ENCODE measurements at places on chromosomes 7 and 10.

DNA sequence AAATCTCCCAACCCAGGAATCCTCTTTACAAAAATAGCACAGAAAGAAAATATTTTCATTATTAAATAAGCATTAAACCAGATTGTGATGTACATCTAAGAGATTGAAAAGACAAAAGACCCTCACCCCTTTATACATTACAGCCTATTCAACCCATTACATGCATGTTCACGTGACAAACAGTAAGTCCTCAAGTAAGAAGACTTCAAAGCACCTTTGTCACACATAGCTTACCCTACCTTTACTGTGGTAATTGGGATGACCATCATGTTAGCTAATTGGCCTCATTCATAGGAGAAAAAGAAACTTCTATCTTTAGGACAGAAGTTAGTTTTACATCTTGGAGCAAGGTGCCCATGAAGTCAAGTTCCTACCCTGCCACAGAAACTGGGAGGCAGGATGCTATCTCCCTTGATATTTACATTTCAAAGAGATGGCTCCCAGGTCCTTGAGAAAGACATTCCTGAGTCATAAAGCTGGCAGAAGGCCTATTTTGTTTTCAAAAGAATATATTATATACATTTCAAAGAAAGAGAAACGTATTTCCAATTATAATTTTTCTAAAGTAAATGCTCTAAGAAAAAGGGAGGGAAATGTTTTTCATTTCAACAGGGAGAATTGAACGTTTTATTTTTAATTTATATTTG lies 48.1 kb downstream of the GNAI1 start:
- no peak for DNase-seq

DNA sequence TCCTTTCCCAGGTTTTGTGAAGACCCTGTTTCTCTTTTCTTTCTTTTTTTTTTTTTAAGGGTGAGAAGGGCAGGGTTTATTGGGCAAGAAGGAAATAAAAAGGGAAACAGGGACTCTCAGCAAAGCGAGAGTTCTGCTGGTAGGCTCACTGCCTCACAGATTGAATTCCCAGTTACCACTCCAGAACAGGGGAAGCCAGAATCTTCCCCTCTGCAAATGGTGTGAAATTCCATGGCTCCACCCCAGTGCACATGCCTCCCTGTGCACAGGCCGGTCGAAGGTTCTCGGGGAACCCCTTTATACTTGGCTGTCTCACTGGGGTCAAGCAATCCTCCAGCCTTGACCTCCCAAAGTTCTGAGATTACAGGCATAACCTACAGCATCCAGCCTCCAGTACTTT lies 10.5 kb upstream of the GUSB start:
- DNase-seq, result no peak

- no peak for DNase-seq
Observed at GRCh38 chr10:114009281-114009996, 34.2 kb upstream of the ADRB1 start.

DNA sequence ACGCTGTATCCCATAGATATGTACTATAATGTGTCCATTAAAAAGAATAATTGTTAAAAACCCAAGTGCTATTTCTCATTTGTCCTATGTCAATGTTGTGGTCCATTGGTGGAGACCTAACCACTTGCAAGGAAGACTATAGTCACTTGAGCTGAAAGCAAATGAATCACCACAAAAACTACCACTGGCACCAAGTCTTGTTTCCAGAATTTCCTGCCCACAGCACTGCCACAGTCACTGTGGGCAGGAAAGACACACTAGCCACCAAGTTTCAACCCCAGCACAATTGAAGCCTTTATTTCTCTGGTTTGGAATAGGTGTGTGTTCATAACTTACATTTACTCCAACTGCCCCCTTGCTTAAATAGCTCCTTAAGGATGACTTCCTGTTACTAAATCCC lies 12.4 kb downstream of the DIP2C start:
- DNase-seq, result peak; percentile 23

GRCh38 chr10:11140963-11141362 lies 123.3 kb downstream of the CELF2 start:
- DNase-seq, result no peak

- DNase-seq, result no peak
Observed at GRCh38 chr7:22551768-22552513, 52.0 kb upstream of the STEAP1B start.

GRCh38 chr7:157513682-157514081 lies 176.9 kb downstream of the DNAJB6 start:
- DNase-seq, result no peak

DNA sequence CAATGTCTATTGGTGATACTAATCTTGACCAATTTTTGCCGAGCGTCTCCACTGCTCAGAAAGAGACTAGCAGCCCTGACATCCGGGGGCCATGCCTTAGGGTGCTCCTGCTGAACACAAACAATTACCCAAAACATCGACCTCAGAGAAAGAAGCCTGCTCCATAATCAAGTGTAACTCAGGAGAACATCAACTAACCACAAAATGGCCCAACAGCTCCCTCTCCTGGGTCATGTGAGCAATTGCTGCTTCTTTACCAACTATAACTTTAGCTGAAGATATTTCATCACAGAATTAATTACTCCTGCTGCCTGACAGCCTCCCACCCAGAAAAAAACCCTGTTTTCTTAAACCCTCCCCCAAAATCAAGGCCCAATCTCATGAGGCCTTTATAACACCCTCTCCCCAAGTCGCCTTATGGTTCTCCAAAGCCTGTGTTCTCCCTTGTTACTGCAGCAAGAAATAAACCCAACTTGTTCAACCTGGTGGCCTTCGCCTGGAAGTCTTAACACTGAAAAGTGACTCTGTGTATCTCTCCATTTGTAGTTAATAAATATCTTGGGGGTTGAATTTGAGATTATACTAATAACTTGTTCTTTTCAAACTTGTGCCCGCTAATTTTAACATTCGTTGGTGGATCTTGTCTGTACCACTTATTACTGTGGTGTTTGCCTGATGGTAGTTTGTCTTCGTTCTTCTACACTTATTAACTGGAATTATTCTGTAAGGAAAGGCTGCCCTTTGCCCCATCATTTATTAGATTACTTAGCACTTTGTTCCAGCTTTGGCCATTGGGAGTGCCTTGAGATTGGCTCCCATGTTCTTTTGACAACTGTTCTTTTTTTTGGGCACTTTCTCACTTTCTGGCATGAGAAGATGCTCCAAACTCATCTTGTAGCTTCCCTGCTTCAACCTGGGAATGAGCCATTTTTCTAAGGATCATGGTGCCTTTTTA lies 21.2 kb upstream of the RAMP3 start:
- peak; percentile 43 for DNase-seq

DNA sequence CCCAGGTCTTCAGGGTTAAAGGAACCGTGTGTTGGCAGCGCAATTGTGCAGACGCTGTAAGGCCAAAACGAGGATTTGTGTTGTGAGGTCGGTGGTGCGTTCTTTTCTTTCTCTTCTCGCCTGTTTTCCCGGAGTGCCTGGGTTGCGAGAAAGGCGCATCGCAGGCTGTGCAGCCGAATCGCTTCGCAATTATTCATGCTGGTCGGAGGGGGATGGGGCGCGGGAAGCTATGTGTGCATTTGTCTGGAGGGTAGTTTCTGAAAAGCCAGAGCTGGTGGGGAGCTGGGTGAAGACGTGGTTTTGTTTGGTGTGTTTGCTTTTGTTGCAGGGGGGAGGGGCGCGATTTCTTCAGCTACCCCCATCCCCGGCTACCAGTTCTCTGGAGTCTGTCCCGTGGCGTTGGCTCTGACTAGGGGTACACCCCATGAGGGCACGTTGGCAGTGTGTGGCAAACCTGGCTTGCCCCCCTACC lies 2.1 kb downstream of the MXI1 start:
- DNase-seq, result peak; percentile 73

GRCh38 chr7:69673074-69673473 lies 74.8 kb downstream of the AUTS2 start:
- DNase-seq, result no peak

- no peak for DNase-seq
Observed at GRCh38 chr10:63889803-63890202, 368.6 kb downstream of the REEP3 start.

GRCh38 chr10:88386204-88386788 lies 196.8 kb downstream of the RNLS start:
- DNase-seq, result no peak

GRCh38 chr7:41787651-41788350 lies 84.9 kb upstream of the INHBA start:
- no peak for DNase-seq

GRCh38 chr7:4071370-4072058 lies 610.6 kb upstream of the FOXK1 start:
- DNase-seq, result no peak

GRCh38 chr7:35623381-35623780 lies 71.6 kb downstream of the HERPUD2 start:
- DNase-seq, result no peak

- no peak for DNase-seq
Observed at GRCh38 chr7:14858410-14858809, 44.1 kb downstream of the DGKB start.

DNA sequence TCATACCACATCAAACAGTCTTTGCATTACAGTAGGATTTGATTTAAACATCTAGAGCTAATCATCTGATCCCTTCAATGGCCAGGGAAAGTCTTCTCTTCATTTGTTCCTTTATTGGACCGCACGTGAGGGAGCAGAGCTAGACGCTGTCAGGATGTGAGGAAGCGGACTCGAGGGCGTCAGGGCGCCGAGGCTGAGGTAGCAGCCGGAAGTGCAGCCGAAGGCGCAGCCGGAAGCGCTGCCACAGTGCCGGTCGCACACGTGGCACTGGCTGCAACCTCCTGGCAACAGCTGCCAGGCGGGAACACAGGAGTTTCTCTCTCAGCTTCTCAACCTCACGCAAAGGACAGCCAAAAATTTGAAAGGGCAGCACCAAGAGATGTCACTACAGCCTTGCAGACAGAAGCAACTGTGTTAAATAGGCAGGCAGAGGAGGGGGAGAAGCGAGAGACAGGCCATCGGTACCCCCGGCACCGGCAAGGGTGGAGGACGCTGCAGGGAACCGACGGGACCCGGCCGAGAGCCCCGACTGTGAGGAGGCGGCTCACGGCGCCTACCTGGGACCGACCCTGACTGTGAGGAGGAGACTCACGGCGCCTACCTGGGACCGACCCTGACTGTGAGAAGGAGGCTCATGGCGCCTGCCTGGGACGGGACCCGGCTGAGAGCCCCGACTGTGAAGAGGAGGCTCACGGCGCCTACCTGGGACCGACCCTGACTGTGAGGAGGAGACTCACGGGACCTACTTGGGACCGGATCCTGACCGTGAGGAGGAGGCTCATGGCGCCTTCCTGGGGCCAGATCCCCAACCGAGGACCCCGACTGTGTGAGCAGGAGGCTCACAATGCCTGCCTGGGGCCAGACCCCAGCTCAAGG lies 32.3 kb downstream of the VIPR2 start:
- DNase-seq, result peak; percentile 1
